ENCODE measurements at places on chromosomes 7 and 10. TPM values are rescaled to one million over a fixed set of nuclear protein-coding genes. Genes with fewer than 3 reads are reported as not detected.

Gene TWIST1
- total RNA-seq, result 17.8 TPM

GRCh38 chr10:28624351-28624750 lies 53.0 kb upstream of the BAMBI start:
- DNase-seq, result no peak

- no peak for DNase-seq
Observed at GRCh38 chr10:17951868-17952371, at the start of gene SLC39A12. Gene SLC39A12 (plus strand): TSS chr10:17951918. CDS start chr10:17953277, 1,359 bp downstream.

DNA sequence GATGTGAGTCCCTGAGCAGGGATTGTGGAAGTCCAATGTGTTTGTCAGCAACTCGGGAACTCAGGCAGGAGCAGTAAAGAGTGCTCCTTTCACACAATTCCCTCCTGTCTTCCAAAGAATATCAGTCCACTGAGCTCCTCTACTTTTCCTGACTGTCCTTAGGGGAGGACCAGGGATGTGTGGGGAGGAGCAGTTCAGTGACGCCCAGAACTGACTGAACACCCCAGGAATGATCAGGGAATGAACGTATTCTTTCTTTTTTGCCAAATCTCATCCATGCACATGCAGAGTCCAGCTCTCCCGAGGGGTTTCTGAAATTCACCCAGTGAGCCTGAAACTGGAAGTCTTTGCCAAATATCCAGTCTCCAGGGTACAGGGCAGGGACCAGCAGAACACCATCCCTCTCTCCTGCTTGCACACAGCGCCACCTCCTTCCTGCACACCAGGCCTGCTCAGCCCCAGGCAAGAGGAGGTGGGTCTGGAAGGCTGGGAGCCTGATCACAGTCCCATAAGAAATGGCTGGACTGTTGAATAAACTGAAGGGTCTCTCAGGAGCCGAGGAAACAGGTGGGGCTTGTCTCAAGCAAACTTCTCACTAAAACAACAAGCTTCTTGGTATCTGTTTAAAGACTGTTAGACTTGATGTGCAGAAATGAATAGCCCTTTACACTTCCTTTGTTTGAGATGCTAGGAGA lies 294.7 kb downstream of the C7orf25 start:
- peak; percentile 65 for DNase-seq

Gene LRIT1
- not detected for total RNA-seq

- no peak for DNase-seq
Observed at GRCh38 chr10:30058570-30059132, 735 bp downstream of the JCAD start.

DNA sequence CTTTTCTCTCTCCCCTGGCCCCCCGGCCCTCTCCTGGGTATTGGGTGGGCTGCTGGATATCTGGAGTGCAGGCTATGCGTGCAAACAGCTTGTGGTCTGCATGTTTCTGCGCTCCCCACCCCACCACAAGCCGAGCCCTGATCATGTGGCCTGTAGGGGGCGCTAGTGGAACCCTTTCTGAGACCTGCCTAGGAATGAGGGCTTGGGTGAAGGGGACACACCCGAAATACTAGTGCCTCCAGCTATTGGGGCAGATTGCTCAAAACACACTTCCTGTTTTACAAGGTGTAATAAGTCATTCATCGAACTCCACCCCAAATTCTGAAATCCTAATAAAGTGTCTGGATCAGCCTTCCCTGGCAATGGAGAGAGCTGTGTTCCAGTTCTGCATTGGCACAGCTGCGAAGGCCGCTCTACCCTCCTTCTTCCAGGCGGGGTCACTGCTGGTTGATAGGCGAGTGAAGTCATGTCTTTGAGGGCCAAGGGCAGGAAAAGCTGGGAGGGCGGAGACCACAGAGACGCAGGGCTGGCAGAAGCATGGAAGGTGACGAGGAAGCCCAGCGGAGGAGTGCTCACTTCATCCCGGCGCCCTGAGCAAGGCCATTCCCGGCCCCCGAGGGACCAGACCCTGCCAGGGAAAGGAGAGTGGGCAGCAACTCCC lies 19.8 kb upstream of the PRRT4 start:
- no peak for DNase-seq

DNA sequence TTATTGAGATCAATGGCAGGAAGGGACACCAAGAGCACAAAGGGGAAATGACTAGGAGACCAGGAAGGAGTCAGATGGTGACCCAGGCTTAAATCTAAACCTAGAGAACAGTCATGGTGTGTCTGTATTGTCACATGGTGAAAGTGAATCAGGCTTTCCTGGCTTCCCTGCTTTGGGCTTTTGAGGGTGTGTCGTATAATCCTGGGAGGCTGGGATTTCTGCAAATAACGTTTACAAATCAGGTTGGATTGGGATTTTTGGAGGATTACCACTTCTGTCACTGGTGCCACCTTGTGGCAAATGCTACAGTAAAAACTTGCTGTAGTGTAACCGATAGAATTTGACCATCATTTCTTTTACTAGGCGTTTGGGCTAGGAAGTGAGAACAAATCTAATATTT lies 502.6 kb downstream of the NRG3 start:
- DNase-seq, result no peak

Data from sigmoid colon (tissue), 7 donors.